ENCODE measurements at places on chromosomes 3 and 15.

DNA sequence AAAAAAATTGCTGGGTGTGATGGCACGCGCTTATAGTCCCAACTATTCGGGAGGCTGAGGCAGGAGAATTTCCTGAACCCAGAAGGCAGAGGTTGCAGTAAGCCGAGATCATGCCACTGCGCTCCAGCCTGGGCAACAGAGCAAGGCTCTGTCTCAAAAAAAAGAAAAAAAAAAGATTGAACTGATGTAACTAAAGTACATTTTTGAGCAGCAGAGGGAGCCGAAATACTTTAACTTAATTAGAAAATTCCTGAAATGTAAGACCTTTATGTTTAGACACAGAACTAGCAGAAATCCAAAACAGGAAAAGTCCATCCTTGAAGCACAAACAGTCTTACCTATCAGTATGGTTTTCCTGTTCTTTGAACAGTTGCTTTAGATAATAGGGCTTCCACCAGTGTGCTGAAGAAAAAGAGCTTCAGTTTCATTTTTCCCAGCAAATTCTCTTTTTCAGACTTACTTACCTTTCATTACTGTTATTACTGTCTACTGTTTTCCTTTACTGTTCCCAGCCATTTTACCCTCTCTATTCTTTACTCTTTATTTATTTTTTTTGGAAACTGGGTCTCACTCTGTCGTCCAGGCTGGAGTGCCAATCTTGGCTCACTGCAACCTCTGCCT lies 33.4 kb upstream of the ZNF609 start:
- no peak for DNase-seq

DNA sequence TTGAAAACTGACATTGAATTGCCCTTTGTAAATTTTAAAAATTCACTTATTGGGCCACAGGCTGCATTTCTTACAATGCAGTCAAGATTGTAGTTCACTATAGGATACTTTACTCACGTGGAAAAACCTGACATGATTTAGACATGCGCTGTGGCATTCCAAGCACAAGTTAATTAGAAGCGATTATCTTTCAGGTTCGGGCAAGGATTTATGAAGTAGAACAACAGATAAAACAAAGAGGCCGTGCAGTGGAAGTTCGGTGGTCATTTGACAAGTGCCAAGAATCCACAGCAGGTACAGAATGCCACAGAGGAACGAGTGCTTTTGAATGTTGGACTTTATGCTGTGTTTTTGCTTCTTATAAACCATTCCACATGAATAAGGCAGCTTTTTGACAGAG lies 37.8 kb downstream of the GPR171 start:
- no peak for DNase-seq

GRCh38 chr15:83324799-83325198 lies 40.3 kb upstream of the BNC1 start:
- no peak for DNase-seq

GRCh38 chr15:59060348-59060747 lies 44.6 kb upstream of the CCNB2 start:
- no peak for DNase-seq

- DNase-seq, result no peak
Observed at GRCh38 chr3:97265237-97266005, 451.0 kb downstream of the EPHA6 start.

DNA sequence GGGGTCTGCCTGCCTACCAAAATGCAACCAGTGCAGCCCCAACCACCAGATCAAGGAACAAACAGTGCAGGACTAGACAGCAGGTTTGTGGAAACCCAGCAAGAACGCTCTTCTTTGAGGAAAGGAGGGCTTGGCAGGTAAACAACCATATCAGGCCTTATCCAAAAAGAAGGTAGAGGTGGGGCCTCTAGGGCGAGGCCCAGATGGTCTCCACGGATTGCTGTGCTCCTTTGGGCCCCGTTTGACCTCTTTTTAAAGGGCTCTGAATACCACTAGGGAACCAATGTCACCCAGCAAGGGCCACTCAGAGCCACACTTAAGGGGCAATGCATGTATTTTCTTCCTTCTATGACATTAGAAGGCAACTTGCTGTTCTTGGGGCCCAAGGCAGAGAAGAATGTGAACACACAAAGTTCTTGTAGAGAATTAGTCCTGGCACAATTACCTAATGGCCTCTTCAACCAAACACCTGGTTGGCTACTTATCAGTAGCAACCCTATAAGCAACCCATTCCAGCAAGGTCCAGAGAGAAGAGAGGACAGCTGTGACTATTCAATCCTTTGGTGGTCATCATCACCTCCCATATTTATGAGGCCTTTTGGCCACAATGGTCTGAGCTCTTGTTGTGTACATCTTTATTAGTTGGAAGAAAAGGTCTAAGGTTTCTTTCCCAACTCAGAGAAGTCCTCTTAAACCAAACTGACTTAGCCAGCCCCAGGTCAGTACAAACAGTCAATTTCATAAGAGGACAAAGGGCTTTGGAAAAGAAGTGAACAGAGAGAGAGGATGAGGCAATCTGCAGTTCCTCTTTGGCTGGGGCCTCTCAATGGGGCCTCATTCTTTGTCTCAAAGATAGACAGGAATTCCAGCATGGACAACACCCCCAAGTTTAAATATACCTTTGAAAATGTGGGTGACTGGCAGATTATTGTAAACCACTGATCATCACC lies 36.0 kb downstream of the FOXP1 start:
- DNase-seq, result no peak

- DNase-seq, result no peak
Observed at GRCh38 chr15:54812383-54812782, 384.4 kb downstream of the RSL24D1 start.

- no peak for DNase-seq
Observed at GRCh38 chr3:87949879-87950208, 109.0 kb downstream of the CGGBP1 start.
